ENCODE measurements at places on chromosomes 11 and 22. TPM values are rescaled to one million over a fixed set of nuclear protein-coding genes. Genes with fewer than 3 reads are reported as not detected.

SYCE3 gene
- 1.2 TPM for total RNA-seq

NXPE1 gene
- total RNA-seq, result not detected

ACTN3 gene
- total RNA-seq, result not detected

PIWIL4 gene
- total RNA-seq, result not detected

MPEG1 gene
- not detected for total RNA-seq

TMPRSS5 gene
- 0.49 TPM for total RNA-seq

PRR14L gene
- total RNA-seq, result 55.0 TPM

GAS2 gene
- 1.4 TPM for total RNA-seq

C1QTNF6 gene
- total RNA-seq, result 6.6 TPM

KRTAP5-3 gene
- total RNA-seq, result not detected

FAM181B gene
- not detected for total RNA-seq

MPZL2 gene
- total RNA-seq, result 13.7 TPM

DNA sequence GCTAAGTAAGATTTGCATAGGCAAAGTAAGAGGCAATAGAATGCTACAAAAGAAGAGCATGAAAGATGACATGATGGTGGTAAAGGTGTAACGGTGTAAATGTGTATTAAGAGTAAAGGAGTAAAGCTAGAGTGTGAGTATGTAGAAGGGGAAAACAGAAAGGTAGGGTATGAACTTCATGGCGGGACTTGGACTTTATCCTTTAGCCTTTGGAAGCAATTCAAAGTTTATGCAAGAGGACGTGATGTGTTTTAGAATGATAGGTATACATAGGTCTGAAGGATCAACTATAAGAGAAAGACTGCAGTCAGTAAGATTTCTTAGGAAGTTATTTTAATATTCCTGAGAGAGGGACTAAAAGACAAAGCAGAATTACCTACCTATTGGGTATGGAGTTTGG, 358.0 kb upstream of the FAT3 start:
- DNase-seq, result no peak

DNA sequence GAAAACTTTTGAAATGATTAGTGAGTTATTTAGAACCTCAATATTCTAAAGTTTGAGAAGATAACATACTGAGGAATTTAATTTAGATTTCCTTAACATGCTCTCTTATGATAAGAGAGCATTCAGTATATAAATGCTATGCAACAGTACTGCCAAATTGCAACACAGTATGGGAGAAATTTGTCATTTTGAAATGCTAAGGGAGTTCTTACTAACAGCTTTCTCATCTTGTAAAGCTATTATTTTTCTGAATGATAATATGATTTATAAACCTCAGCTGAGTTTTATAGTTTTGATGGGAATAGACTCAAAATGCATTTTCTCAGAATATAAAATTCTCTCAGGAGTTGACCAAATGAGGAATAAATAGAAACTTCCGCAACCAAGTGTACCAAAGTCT, 108.4 kb downstream of the SPON1 start:
- no peak for DNase-seq

DNA sequence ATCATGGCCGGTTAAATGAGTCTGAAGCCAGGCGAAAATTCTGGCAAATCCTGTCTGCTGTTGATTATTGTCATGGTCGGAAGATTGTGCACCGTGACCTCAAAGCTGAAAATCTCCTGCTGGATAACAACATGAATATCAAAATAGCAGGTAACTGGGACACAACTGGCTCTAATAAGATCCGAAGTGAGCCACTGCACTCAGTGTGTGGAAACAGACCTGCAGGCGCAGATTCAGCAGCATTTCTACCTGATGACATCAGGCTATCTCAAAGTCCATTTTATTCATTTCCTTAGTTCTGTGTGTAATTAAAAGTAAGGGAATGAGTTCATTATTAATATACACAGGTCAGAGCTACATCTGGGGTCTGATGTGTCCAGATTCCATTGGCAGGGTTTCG, 78.2 kb downstream of the PPP2R1B start:
- DNase-seq, result no peak

- DNase-seq, result no peak
Measured at GRCh38 chr11:2265854-2266585, 4.4 kb downstream of the ASCL2 start.

- DNase-seq, result peak; percentile 49
Measured at GRCh38 chr11:110198031-110198729, 98.2 kb downstream of the RDX start.

GRCh38 chr11:110513259-110513801, 83.6 kb downstream of the FDX1 start:
- no peak for DNase-seq

DNA sequence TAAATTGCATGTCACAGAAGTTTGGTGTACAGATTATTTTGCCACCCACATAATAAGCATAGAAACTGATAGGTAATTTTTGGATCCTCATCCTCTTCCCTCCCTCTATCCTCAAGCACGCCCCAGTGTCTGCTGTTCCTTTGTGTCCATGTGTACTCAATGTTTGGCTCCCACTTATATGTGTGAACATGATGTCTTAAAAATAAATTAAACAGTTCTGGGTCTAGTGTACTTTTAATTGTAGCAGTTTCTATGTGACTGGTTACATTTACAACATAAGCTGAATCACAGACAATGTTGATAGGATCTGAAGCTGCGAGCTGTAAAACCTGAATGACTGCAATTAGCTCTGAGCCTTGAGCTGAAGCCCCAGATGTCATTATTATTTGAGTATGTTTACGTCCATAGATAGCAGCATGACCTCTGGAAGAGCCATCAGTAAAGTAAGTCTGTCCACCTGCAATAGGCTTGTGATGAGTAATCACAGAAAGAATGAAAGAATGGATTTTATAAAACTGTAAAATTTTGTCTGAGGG, 29.7 kb downstream of the OR10A6 start:
- DNase-seq, result no peak

DNA sequence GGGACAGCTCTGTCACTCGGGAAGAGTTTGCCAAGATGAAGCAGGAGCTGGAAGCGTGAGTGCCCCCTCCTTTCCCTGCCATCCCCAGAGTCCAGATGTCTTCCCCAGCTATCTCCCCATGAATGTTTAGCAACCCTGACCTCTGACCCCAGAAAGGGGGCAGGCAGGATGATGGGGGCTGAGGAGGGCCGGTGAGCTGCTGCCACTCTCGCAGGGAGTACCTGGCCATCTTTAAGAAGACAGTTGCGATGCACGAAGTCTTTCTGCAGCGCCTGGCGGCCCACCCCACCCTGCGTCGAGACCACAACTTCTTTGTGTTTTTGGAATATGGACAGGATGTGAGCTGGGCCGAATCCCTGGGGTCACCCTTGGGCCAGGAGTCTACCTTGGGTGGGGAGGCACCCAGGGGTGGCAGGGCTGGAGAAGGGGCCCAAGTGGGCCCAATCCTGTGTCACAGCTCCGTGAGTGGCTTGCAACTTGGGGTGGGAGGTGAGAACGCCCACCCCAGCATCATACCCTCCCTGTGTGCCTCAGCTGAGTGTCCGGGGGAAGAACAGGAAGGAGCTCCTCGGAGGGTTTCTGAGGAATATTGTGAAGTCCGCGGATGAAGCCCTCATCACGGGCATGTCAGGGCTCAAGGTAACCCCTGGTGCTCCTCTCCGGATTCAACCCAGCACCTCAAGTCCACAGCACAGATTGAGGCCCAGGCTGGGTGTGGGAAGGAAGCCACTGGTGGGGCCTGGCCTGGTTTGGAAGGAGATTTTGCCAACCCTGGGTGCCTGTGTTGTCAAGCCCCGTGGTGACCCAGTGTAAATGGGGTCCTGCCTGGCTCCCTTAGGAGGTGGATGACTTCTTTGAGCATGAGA, 7.5 kb downstream of the CFL1 start:
- no peak for DNase-seq

GRCh38 chr22:17562906-17563870, at the start of gene SLC25A18:
Gene SLC25A18, plus strand, starts transcription at chr22:17563498. Its CDS starts 16,447 bp downstream, at chr22:17579945.
- DNase-seq, result no peak

DNA sequence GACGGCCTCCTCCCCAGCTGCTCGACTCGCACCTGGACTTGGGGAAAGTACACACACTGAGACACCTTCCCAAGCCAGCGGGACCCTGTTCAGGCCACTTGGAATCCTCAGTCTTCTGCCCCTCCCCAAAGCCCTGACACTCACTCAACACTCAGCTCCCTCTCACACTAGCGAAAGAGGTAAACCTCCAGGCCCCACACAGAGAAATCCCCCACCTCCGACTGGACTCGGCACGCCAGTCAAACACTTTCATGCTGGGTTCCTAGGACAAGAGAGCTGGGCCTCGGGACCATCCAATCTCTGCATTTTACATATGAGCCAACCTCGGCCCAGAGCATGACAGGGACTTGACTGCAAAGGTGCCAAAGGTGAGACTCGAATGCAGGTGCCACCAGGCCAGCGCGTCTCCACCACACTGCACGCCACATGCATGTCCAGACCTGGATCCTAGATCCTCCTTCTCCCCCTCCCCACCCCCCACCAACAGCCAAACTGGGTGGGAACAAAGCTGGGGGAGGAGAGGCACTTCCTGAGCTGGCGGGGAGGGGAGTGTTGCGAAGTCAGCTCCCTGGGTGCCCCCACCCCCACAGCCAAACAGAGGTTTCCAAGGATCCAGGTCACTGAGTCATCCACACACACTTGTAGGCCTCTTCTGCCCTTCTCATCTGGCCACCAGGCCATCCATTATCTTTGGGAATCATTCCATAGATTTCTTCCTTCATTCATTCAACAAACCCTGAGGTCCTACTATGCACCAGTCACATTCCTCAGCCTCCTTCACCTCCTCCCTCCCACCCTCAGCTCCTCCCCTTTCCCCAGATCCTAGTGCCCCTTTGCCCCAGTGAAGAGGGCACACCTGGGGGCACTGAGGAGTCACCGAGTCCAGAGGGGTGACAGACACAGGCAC, 10.7 kb upstream of the CD5 start:
- DNase-seq, result peak; percentile 34

GRCh38 chr11:124915541-124916369, 3.3 kb upstream of the HEPN1 start:
- DNase-seq, result no peak

DNA sequence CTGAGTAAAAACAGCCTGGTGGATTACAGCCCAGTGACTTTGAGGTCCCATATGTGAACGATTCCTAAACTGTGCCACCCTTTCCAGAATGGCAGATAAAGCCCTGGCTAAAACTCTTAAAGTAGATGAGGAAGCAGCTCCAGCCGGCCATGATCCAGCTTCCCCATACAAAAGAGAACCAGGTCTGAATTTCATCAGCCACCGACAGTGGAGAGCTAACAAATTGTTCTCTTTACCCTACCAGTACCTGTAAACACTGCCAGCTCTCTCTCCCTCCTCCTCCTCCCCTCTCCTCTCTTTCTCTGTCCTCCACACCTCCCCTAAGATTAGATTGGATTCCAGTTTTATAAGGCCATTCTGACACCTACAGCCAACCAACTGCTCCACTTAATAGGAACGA, 176.9 kb downstream of the DSCAML1 start:
- DNase-seq, result no peak

DNA sequence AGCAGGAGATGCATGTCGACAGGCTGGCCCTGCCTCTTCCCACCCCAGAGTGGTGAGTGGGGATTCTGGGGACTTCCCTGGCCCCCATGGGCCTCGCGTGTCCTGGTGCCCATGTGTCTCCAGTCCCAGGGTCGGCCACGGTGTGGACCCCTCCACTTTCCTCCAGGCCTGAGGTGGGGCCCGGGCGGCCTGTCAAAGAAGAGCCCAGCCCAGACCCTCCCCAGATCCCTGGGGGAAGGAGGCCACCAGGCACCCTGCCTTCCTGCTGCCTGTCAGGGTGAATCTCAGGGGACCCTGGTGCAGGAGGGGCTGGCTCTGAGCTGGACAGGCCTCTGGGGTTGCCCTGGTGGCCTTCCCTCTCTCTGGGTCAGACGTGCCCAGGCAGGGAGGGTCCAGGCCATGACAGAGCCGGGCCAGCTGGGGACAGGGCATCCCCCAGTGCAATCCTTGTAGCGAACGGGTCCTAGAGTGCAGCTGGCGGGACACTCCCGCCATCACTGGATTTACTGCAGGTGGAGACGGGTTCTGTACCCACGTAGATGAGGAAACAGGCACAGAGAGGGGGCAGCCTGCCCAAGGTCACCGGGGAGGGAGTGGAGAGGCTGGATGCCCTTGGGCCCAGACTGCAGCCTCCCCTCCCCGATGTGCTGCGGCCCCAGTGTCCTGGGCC, 13.5 kb upstream of the MUC6 start:
- no peak for DNase-seq

GRCh38 chr11:95762534-95762933, 27.0 kb downstream of the FAM76B start:
- DNase-seq, result no peak

- DNase-seq, result no peak
Measured at GRCh38 chr11:14270690-14271542, 88.1 kb downstream of the RRAS2 start.

DNA sequence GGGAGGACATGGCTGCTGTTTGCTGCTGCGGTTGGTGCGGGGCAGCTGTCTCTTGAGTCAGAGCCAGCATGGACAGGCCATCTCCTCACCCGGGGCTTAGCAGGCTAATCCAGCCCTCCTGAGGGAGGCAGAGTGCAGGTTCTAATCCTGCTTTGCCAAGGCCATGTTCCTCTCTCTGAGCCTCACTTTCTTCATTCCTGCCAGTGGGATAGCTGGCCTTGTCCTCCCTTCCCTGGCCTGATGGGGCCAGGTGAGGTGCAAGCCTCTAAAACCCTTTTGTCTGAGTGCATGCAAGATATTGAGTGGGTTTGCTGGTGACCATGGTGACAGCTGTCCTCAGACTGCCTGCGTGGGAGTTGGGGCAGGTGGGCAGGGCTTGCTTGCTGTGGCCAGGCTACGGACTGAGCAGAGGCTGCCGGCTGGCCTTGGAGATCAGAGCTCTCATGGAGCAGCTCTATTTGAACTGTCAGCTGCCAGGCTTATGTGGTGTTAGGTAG, 3.6 kb downstream of the USP35 start:
- no peak for DNase-seq

DNA sequence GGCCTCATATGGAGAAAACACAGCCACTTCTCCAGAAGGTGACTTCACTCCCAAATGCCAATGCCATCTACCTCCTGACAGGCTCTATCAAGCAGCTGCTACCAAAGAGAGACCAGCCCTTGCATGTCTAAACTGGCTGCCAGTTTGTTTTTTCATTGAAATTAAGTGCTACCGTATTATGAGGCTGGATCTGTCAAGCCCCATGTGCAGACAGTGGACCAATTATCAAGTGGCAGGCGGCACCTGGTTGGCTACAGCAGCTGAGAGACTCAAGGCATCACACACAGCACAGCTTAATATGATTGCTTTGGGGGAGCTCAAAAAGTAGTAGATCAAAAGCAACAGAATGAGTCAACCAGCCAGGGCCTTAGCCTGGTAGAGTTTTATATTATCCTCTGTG, 1293.0 kb upstream of the TENM4 start:
- no peak for DNase-seq

DNA sequence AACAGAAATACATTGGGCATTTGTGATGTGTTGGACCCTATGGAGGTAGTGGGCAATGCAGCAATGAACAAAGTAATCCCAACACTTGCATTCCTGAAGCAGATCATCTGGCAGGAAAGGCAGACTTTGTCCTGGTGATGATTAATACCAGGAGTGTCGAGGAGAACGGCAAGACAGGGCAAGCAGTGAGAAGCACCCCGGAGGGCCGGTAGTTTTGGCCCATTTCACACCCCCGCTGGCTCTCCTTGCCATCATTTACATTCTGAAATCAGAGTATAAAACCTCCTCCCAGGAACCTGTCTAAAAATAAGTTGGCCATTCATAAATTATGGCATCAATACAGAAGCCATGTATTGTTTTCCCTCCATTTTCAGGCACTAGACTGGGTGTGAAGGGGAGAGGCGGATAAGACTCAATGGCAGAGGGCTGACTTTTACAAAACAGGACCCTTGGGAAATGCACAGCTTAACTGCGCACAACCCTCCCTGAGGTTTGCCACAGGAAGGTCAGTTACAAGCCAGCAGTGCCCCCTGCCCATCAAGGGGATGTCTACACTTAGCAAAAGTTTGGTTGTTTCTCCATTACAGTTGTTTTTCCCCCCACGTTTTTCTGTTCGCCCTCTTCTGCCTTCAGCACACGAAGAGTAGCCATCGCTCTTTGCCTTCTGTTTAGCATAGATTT, 55.6 kb downstream of the OPCML start:
- no peak for DNase-seq

All from MCF 10A (cell line).